Regular cardiac myocyte (primary cell): ENCODE measurements at places on chromosomes 7 and 10. TPM values are rescaled to one million over a fixed set of nuclear protein-coding genes. Genes with fewer than 3 reads are reported as not detected.

SFTPD gene
- total RNA-seq: not detected in 2 replicates

VWC2 gene
- not detected in 2 replicates for total RNA-seq

CADPS2 gene
- 14.4 and 25.9 TPM in 2 replicates for total RNA-seq

GPR37 gene
- total RNA-seq: not detected in 2 replicates

ACBD7 gene
- 0.85 and 1.2 TPM in 2 replicates for total RNA-seq

TRPV5 gene
- not detected in 2 replicates for total RNA-seq

MSS51 gene
- 1.2 and 2.3 TPM in 2 replicates for total RNA-seq

SEMA3E gene
- 0.38 and 0.56 TPM in 2 replicates for total RNA-seq

CARD11 gene
- 0.28 and 0.38 TPM in 2 replicates for total RNA-seq

TDRD1 gene
- total RNA-seq: 1.9 and 5.1 TPM in 2 replicates

NPY4R gene
- total RNA-seq: 0.19 and 0.28 TPM in 2 replicates

HOXA1 gene
- total RNA-seq: not detected in 2 replicates

CRTAC1 gene
- total RNA-seq: under 0.01 and 0.28 TPM in 2 replicates

HOXA7 gene
- under 0.01 TPM in 1 of 2 replicates, not detected in the other for total RNA-seq

JCAD gene
- total RNA-seq: 7.1 and 9.9 TPM in 2 replicates

GPR146 gene
- 4.0 and 9.0 TPM in 2 replicates for total RNA-seq

MRLN gene
- not detected in 2 replicates for total RNA-seq

AUTS2 gene
- 0.96 and 2.5 TPM in 2 replicates for total RNA-seq

MKI67 gene
- 1.1 and 20.3 TPM in 2 replicates for total RNA-seq

ARHGEF5 gene
- total RNA-seq: 1.1 and 2.1 TPM in 2 replicates

VSIR gene
- 17.1 and 26.5 TPM in 2 replicates for total RNA-seq

NYAP1 gene
- 0.19 and 0.85 TPM in 2 replicates for total RNA-seq

ENKUR gene
- under 0.01 and 0.28 TPM in 2 replicates for total RNA-seq

CLDN3 gene
- not detected in 2 replicates for total RNA-seq

LANCL2 gene
- 16.1 and 22.8 TPM in 2 replicates for total RNA-seq

DLX6 gene
- total RNA-seq: not detected in 2 replicates

SLC13A1 gene
- not detected in 2 replicates for total RNA-seq

GRM3 gene
- not detected in 2 replicates for total RNA-seq

ZFAND4 gene
- 7.6 and 8.4 TPM in 2 replicates for total RNA-seq

POLD2 gene
- total RNA-seq: 61.2 and 146 TPM in 2 replicates

STEAP1 gene
- 32.2 and 64.8 TPM in 2 replicates for total RNA-seq

PKD2L1 gene
- not detected in 2 replicates for total RNA-seq

TPST1 gene
- 44.7 and 69.1 TPM in 2 replicates for total RNA-seq

BAIAP2L1 gene
- total RNA-seq: 2.7 and 3.1 TPM in 2 replicates

IPMK gene
- total RNA-seq: 6.9 and 11.6 TPM in 2 replicates

PHKG1 gene
- 1.4 TPM in 1 of 2 replicates, not detected in the other for total RNA-seq

BLNK gene
- 0.28 TPM in 1 of 2 replicates, not detected in the other for total RNA-seq

LMTK2 gene
- 9.0 and 9.8 TPM in 2 replicates for total RNA-seq

NEUROG3 gene
- not detected in 2 replicates for total RNA-seq

NME8 gene
- not detected in 2 replicates for total RNA-seq

SPDYE16 gene
- total RNA-seq: 0.56 TPM in 1 of 2 replicates, not detected in the other

IQUB gene
- total RNA-seq: 0.19 and 1.1 TPM in 2 replicates

ABLIM1 gene
- 3.1 and 8.5 TPM in 2 replicates for total RNA-seq

SLC26A3 gene
- not detected in 2 replicates for total RNA-seq

PRF1 gene
- not detected in 2 replicates for total RNA-seq

PON1 gene
- total RNA-seq: not detected in 2 replicates

FZD1 gene
- 7.6 and 11.7 TPM in 2 replicates for total RNA-seq

HPSE2 gene
- not detected in 2 replicates for total RNA-seq

PRR15 gene
- 3.7 and 4.4 TPM in 2 replicates for total RNA-seq

TAS2R3 gene
- total RNA-seq: 0.38 and 1.7 TPM in 2 replicates

ZNF365 gene
- total RNA-seq: 3.3 and 6.2 TPM in 2 replicates

AGBL3 gene
- total RNA-seq: 0.96 and 2.5 TPM in 2 replicates

CLEC5A gene
- total RNA-seq: not detected in 2 replicates
